Activated CD4-positive, alpha-beta memory T cell treated with anti-CD3 and anti-CD28 coated beads, Interleukin-2, amount 10 ng/mL, durations not matched to agents 7 days and 5 days (primary cell): ENCODE measurements at places on chromosomes 7 and 10.
A peak's percentile ranks its signal among the peaks of the same experiment; 100 is the strongest.

- DNase-seq: no peak
Measured at GRCh38 chr10:47368431-47369180, 15.5 kb downstream of the ZNF488 start.

GRCh38 chr10:133390597-133391248 is 3.2 kb upstream of the MTG1 start:
- DNase-seq: no peak

DNA sequence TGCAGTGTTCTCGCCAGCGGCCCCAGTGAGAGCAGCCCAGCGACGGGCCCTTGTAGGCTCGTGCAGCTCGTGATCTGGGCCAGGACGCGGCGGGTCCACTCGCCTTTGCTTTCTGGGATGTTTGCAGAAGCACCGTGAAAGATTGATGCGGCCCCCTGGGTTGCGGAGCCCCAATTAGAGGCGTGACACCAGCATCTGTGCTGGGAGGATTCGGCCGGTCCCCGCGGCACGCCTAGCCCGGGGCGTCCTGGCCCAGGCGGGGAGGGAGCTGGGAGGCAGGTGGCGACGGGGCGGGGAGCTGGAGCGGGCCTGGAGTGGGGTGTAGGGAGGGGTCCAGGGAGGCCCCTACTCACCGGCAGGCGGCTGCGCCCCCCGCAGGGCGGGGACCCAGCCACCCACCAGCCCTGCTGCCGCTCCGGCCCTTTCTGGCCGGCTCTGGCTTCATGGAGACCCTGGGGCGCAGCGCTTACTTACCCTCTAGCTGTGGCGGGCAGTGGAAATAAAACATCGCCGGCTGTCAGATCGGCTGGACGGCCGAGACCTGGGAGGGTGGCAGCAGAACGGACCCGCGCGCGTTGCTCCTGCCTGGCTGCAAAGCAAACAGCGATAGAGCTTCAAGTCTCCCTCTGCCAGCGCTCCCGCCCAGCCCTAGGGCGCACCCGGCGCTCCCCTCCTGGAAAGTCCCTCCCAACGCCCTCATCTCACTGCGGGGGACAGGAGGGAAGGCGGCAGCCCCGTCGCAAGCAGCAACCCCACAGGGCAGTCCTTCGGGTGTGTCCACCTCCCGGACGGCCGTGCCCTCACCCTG is 752 bp downstream of the DRGX start:
- no peak for DNase-seq

- no peak for DNase-seq
Measured at GRCh38 chr7:95586951-95587301, 9.4 kb downstream of the PDK4 start.

- no peak for DNase-seq
Measured at GRCh38 chr10:112792487-112793201, 157.4 kb upstream of the TCF7L2 start.

GRCh38 chr10:16788125-16788524 is 29.1 kb downstream of the RSU1 start:
- peak; percentile 32 for DNase-seq

DNA sequence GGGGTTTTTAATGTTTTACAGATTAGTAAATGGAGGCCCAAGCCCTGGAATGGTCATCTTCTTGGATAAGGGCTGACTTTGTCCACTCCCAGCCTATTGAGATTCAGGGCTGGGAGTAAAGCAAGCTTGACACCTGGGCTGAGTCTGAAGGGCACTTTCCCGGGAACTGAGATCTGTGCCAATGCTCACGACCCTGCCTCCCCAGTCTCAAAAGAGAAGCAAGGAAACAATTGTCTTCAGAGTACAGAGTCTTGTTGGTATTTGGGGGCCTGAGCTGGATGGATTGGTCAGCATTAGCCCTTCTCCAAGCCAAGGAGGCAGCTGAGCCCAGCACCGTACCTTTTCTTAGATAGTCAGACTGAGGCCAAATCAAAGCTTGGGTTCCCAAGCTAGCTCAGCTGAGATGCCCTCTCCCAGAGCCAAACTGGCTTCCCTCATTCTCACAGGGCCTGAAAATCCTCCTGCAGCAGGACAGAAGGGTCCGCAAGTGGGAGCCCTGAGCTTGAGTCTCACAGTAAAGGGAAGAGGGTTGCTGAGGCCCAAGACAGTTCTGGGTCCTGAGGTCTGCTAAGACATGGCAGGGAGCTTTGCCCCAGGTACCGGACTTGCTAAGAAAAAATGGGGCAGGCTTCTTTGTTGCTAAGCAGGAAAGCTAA is 3.7 kb downstream of the DDIT4 start:
- DNase-seq: no peak

DNA sequence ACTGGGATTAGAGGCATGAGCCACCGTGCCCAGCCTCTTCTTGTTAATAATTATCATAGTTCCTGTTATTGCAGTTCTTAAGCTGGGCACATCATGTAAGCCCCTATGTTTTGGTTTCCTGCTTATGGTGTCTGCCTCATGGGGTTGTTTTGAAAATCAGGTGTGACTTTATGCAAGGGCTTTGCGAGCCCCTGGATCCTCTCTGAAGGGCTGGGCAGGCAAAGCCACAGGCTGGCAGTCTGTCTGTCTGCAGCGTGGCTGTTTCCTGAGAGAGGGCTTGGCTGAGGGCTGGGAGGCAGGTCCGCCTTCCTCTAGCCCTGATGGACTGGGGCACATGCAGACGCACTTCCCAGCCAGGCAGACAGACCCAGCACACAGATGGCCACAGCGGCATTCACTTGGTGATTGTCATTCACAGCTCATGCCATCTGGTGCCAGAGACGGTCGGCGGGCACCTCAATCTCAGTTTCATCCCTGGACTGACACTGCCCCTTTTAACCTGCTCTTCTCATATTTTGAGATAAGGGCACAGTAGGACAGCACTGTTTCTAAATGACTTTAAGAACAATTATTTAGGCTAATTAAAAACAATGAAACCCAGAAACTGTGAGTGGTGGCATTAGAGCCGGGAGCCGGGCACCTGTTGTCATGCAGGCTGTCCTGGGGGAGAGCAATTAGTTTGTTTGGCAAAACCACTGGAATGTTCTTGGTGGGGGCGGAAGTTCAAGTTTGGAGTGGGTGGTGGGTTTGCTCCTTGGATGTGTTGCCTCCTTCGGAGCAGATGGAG is 35.5 kb downstream of the RBM20 start:
- no peak for DNase-seq

- DNase-seq: no peak
Measured at GRCh38 chr7:147394329-147394728, 1196.2 kb upstream of the C7orf33 start.

GRCh38 chr7:102811942-102812678 is 63.3 kb downstream of the FAM185A start:
- DNase-seq: no peak

DNA sequence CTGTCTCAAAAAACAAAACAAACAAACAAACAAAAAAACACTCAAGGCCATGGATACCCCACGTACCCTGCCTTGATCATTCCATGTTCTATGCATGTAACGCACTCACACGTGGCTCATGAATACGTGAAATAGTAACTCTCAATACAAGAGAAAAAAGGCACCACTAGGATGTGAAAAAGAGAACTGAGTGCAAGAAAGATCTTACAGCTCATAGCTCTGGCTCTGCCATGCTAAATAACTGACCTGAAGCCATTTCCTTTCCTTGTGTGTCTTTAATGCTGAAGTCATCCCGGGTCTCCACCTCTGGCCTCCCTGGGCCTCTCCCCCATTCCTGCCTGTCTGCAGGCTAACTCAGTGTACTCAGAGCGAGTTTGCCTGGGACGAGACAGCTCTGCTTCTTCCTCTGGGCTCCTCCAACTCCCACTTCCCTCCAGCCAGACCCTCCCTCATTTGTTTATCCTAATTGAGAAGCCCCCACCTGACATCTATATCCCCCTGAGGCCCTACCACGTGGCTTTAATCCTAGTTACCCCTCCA is 117.3 kb downstream of the PRPF18 start:
- no peak for DNase-seq

GRCh38 chr7:17121671-17122070 is 176.8 kb upstream of the AHR start:
- DNase-seq: no peak

DNA sequence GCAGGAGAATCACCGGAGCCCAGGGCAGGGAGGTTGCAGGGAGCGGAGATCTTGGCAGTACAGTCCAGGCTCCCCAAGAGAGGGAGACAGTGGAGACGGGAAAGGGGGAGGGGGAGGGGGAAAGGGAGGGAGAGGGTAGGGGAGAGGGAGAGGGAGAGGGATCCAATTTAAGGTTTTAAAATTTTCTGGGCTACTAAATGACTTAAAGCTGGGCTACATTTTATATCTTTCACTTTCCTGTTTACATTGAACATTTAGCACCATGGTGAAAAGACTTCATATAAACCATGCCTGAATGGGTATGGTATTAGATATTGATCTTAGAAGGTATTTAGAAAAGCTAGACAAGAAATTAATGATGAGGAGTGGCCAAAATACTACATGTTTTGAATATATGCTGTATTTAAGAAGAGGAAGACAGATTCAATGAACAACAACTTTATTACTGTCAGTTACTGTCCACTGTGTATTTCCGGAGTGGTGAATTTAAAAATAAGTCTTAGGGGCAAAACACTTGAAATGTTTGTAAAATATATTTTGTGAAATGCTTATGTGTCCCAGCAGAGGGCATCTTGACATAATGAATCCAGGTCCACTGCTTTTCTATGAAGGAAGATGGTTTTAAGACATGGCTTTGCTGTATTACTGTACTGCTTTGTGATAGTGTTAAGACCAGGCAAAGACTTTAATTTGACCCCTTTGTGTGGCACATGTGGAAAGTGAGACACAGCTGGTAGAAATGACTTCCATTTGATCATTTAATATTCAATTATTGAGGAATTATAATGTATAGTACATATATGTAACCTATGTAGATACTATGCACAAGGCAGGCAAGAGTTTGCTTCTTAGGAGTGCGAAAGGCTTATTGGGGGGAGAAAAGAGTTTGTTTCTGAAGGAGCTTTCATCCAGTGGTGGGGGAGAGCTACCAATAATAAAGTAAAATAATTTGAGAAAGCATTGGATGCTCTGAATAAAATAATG is 52.8 kb downstream of the NRF1 start:
- DNase-seq: no peak

- DNase-seq: no peak
Measured at GRCh38 chr10:124359336-124359832, 59.3 kb downstream of the OAT start.

DNA sequence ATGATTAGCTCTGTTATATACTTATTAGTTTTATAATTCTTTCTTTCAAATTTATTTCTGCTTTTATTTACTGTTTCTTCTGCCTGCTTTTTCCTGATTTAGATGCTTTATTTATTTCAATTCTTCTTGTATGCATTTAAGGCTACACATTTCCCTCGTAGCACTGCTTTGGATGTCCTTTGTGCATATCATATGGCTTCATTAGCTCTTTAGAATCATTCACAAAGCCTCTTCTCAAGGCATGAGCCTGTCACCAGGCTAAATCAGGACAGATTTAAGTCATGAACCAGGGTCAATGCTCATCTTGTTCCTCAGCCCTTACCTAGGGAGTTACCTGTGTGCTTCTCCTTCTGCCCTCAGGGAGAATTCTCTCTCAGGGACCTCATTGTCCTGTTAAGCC is 56.3 kb downstream of the BAMBI start:
- no peak for DNase-seq

- no peak for DNase-seq
Measured at GRCh38 chr10:3797750-3798149, 12.7 kb upstream of the KLF6 start.

DNA sequence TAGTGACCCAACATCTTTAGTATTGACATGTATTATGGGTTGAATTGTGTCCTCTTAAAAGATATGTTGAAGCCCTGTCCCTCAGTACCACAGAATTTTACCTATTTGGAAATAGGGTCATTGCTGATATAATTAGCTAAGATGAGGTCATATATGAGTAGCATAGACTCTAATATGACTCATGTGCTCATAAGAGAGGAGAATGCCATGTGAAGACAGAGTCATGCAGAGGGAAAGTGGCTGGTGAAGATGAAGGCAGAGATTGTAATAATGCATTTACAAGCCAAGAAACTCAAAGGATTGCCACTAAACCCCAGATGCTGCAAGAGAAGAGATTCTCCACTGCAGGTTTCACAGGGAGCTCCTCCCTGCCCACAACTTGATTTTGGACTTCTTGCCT is 496.4 kb downstream of the KIF20B start:
- no peak for DNase-seq

DNA sequence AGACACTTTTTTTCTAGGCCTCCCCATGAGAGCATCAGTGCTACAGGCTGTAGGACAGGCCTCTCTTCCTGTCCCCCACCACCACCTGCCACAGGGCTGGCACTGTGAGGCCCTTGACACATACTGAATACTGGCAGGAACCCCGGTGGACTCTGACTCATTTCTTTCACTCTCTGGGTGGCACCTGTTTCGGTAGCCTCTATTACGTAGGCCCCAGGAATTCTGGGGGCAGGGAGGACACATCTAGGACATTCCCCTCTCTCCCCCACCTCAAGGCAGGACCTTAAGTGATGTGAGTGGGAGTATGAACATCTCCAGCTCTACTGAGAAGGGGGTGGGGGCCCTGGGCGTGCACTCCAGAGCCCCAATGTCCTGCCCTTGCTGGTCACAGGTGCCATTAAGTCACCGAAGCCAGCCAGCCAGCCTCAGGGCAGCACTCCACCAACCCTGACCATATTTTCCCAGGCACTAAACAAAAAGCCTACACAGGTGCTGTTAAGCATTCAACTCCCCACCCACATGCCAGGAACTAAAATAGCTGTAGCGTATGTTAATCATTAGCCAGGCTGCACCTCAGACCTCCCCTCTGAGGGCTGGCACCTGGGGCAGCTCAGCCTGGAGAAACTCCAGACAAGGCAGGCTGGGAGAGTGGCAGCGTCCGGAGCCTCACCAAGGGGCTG is 8.9 kb downstream of the ANXA11 start:
- DNase-seq: peak; percentile 80
